ENCODE measurements at places on chromosomes 7 and 10.

DNA sequence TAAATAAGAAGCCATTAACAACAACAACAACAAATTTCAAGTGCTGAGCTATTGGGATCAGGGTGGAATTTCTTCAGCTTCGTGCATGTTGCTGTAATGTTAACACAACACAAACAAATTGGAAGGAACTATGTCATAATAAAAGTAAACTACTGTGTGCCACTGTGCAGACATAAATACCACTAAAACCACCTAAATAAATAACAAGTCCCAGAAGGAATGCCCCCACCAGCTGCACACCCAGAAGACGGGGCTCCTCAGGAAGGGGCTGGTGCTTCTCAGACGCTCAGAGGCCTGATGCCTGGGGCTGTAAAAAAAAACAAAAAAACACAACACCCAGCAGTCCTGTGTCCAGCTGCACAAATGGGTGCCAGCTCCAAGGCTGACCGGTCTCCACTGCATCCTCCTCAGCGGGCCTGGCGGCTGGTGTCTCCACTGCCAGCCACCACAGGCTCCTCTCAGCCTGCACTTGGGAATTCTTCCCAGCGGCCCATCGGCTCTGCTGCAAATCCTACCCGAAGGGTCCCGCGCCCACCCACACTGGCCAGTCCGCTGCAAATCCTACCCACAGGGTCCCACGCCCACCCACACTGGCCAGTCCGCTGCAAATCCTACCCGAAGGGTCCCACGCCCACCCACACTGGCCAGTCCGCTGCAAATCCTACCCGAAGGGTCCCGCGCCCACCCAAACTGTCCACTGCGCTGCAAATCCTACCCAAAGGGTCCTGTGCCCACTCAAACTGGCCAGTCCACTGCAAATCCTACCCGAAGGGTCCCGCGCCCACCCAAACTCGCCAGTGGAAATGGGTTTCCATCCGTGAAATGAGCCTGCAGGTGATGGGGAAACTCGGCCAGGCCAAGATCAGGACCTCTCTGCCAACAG lies 35.8 kb upstream of the DNAAF5 start:
- DNase-seq: no peak

DNA sequence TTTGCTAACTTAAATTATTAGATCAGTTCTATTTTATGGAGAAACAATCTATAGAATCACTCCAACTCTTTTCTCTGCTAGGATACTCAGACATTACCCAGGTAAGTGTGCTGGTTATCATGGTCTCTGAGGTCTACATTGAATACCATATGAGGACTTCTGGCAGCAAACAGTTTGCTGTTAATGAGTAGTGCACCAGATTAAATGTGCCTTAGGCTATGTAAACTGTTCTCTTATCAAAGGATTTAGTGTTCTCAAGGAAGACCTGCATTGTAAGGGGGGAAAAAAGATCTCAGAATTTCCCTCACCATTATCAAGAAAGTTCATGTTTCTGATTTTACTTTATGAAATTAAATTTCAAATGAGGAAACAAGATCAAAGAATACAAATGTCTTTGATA lies 107.5 kb downstream of the ITGB8 start:
- no peak for DNase-seq

DNA sequence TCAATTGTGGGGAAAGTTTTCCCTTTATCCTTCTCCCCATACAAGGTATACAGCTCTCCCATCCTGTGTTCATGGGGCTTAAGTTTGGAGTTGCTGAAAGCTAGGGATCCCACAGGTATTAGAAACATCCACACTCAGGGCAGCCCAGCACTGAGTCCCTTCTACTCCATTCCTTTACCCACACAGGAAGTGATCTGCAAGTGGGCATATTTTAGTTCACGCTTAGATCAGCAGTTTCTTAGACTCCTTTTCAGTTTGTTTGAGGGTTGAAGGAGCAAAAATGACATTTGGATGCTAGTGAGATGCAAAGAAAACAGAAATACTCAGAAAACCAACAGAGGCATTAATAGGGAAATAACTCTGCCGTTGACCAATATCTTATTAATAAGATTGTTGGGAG lies 134.7 kb downstream of the VPS50 start:
- DNase-seq: no peak

DNA sequence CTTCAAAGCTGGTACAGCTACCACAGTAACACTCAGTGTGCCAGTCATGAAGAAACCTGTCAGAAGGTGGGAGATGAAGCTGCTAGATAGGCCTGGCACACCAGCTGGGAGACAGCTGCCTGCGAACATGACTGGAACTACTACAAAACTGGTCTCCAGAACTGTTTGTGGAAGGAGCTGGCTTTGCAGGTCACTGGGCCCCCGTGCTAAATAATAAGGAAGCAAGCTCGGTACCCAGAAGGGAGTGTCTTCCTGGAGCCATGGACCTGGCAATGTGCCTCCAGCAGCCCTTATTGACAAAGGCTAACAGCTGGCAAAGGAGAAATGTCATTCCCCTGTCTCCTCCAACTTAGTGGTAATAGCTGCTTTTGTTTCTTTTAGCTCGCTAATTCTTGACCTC lies 1217.6 kb upstream of the LRRN3 start:
- DNase-seq: no peak

DNA sequence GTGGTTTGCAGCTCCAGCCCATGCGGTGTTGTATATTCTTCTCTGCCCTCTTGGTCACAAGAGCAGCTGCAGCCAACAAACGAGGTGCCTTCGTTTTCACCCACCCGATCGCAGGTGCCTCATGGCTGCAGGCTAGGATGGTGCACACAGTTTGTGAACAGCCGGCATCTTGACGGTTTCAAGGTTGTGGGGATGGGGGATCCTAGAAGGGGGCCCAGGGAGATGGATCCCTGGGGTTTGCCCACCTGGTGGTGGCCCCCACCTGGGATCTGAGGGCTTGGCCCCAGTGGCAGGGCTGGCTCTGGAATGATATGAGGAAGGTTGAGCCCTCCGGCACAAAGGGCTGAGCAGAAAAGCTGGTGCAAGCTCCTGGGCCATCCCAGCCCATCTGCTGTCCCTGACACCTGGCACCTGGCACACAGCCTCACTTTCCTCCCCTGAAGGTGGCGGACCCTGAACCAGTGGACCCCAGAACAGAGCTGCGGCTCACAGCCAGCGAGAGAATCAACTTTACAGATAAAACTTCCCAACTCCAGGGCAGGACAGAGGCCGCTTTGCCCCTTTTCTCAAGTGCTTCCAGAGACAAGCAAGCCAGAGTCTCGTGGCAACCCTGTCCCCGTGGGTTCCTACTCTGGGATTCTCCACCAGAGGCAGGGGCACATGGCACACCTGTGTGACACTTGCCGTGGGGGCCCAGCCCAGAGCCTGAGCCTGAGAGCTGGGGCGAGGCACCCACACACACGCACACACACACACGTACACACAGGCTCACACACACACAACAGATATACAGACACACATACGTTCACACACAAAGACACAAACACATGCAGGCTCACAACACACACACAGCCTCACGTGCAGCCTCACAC lies 177.3 kb upstream of the PPP2R2D start:
- no peak for DNase-seq

DNA sequence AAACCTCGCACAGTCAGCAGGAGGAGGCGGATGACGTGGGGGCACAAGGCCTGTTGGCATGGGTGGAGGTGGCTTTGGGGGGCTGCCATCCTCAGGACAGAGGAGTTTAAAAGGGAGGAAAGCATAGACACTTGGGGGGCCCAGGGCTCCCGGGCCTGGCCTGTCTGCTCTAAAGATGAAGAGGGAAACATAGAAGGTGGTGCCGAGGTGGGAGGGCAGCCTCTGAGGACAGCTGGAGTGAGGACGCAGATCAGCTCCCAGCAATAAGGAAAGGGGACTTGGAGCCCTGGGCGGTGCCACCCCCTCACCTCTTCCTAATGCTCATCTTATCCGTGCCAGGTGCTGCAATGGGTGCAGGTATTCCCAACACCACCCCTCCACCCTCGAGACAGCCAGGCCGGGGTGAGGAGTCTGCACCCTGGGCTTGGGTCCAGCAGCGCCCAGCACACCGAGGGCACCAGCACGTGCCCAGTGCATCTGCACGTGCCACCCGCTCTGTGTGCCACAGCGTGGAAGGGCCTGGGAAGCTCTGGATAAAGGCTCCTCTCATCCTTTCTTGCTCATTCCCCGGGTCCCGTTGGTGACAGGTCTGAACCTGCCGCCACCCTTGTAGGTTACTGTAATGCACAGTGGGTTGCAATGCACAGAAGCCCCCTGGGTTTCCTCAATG lies 566.0 kb upstream of the FOXK1 start:
- DNase-seq: no peak

DNA sequence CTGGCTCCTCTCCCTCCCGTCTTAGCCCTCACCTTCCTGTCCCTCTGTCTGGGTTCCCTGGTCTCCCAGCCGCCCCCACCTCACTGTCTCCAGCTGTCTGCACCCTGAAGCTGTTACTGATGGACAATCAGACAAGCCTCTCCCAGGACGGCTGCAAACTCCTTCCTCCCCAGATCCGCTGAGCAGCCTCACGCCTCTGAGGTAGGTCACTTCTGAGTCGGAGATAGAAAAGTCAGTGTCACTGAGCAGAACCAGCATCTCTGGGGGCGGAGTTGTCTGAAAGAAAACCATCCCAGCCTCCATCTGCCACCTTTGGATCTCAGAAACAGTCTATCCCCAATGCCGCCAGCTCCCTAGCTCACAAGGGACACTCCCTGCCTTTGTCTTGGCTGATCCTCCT lies 27.4 kb downstream of the FAM241B start:
- DNase-seq: no peak

DNA sequence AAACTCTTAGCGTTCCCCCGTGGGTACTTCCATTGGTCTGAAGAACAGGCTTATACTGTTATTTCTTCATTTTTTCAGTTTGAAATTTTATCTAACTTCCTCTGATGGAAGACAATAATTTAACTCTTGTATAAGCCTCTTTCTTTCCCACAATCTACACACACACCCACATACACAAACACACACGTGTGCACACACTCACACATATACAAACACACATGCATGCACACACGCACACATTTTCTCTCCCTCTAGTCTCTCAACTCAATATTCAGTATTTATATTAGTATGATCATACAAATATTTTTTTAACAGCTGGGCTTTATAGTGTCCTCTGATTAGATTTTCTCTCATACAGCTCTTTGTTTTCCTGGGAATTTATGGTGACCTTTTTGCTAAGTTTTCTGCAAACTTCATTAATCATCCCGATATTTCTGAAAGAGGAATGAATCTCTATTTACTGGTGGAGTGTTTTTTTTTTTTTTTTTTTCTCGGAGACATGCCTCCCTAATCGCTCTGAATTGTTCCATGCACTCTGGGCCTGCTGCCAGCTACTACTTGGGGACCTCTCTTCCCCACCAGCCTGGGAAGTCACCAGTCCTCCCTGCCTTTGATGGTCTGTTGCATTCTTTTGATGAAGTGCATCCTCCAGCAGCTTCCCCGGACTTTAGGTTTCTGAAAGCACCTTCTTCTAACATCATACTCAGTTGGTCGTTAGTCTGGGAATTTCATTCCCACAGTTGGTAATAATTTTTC lies 75.5 kb downstream of the ZNF777 start:
- DNase-seq: no peak

DNA sequence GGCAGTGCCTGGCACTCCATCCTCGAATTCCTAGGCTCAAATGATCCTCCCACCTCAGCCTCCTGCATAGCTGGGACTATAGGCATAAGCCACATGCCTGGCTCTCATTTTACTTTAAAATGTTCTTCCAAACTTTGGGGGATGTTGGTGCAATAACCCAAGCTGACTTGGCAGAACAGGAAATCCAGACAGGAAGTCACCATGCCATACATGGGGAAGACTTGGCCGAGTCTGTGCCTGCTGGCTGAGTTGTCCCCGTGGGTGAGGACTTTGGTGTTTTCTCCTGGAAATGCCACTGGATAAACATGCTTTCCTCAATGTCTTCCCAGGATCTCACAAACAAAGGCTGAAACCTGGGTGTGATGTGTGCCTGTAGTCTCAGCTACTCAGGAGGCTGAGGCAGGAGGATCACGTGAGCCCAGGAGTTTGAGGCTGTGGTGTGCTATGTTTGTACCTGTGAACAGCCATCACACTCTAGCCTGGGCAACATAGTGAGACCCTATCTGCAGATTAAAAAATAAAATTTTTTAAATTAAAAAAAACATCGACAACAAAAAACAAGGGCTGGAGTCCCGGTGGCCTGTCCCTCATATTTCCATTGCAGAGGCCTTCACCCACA lies 19.8 kb downstream of the HKDC1 start:
- DNase-seq: no peak

GRCh38 chr7:139730746-139731612 lies 46.8 kb downstream of the HIPK2 start:
- no peak for DNase-seq

DNA sequence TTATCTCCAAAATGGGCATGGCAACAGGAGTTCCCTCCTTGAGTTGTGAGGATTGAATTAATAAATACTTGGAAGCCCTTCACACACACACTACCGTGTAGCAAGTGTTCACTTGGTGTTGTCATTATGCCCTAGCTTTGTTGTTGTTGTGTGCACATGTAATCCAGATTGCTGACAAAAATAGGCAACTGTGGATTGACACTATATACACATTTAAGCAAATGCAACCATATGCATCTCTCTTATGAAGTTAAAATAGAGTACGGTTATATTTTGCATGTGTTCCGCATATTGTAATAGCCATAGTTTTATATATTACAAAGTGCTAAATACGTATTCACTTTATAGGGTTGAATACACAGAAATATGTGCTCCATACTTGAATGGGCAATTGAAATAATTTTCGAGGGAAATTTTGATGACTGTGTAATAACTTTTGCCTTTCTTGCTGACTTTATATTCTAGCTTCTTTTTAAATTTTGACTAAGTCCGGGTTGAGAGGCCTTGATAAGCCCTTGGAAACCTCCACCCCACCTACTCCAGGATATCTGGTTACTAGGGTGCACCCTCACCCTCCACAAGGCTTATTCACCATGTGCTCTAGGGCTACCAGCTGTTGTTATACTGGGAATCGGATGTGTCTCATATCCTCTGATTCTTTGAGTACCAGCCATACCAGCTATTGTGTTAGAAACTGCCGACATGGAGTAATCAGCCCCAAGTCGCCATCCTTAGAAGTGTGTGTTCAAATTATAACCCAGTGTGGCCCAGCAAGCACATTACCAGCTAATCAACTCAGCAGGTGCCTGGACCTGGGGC lies 265.0 kb downstream of the CAMK1D start:
- no peak for DNase-seq

GRCh38 chr7:156942708-156943090 lies 6.8 kb upstream of the NOM1 start:
- DNase-seq: peak; percentile 38

DNA sequence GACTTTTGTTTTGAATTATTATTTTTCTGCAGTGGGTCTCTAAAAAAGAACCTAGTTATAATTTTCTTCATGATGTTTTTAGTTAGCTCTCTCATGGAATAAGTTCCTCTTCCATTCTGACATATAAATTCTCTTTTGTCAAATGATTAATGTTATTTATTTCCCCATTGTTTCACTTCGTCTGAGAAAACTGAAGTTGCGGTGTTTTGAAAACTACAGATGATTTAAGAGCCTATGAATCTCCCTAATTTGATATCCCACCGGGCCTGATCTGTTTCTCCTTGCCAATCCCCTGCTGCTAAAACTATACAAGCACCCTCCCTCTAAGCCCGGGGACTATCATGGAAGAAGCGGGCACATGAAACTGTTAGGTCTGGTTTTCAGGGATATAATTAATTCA lies 41.4 kb downstream of the HTR7 start:
- DNase-seq: no peak

GRCh38 chr7:4033996-4034395 lies 648.1 kb upstream of the FOXK1 start:
- no peak for DNase-seq

Measured in foreskin keratinocyte (primary cell).